CD4-positive, CD25-positive, alpha-beta regulatory T cell (primary cell): ENCODE measurements at places on chromosomes 7 and 10. TPM values are rescaled to one million over a fixed set of nuclear protein-coding genes. Genes with fewer than 3 reads are reported as not detected.

- DNase-seq, result no peak
These were observed 202.1 kb downstream of the HECW1 start for GRCh38 chr7:43314379-43315158.

- DNase-seq, result no peak
These were observed 256.0 kb upstream of the TCERG1L start for GRCh38 chr10:131567279-131568162.

- DNase-seq, result peak; percentile 71
These were observed 20.7 kb downstream of the COX15 start for GRCh38 chr10:99711129-99711719.

Gene SFXN2
- 10.3 TPM for polyA plus RNA-seq

Gene NDUFB8
- 619 TPM for polyA plus RNA-seq

Gene CLCN1
- not detected for polyA plus RNA-seq
